Natural killer cell (primary cell): ENCODE measurements at places on chromosomes 7 and 10. TPM values are rescaled to one million over a fixed set of nuclear protein-coding genes. Genes with fewer than 3 reads are reported as not detected.

- no peak for DNase-seq
- H3K27ac ChIP-seq: no peak overlapping the region
- H3K4me3 ChIP-seq: no peak overlapping the region
- H3K4me1 ChIP-seq: no peaks in the 10 kb centered on the region
- H3K36me3 ChIP-seq: no peaks in the 10 kb centered on the region
Observed at GRCh38 chr7:67636348-67637022, 639.9 kb downstream of the TYW1 start.

DNA sequence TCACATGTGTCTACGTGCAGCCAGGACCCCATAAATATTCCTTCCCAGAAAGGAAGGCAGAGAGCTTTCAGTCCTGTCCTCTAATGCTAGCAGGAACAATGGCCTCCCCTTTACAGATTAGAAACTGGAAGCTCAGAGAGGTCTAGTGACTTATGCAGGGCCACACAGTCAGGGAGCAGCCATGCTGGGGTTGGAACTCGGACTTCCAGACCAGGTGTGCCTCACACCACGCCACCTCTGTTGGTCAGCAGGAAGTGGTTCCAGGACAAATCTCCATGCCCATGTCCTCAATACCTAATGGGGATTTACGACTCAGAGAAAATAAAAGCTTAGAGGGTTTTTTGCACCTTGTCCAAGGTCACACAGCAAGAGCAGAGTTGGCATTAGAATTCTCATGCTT lies 378.9 kb downstream of the RPS24 start:
- no peak overlapping the region for H3K4me3 ChIP-seq
- no peak for DNase-seq
- no peak overlapping the region for H3K27ac ChIP-seq

- no peak for DNase-seq
- no peaks in the 10 kb centered on the region for H3K27me3 ChIP-seq
- H3K27ac ChIP-seq: peak overlapping the region; percentile 75
- peaks cover 3% of the 10 kb centered on the region for H3K36me3 ChIP-seq
Observed at GRCh38 chr7:74173491-74173865, 678 bp upstream of the EIF4H start.

- peaks cover 17% of the 10 kb centered on the region for H3K36me3 ChIP-seq
- H3K4me3 ChIP-seq: no peak overlapping the region
- no peaks in the 10 kb centered on the region for H3K27me3 ChIP-seq
- no peak overlapping the region for H3K27ac ChIP-seq
Observed at GRCh38 chr7:102208826-102209225, 77.8 kb upstream of the SH2B2 start.

DNA sequence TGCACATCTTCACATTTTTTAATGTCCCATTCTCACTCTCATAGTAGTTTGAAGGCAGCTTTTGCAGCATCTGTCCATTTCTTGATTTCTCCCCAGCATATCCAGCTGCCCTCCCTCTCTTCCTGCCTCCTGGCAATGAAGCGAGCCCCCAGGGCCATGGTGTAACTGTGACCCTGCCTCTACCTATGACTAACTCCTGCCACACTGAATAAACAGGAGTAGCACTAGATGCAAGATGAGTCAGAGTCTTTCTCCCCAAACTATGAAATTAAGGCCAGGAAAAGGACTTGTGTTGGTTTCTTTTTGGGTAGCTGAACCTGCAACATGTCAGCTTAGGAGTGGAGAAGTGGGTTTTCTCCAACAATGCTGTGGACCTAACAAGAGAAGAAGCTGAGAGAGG lies 329.0 kb downstream of the RNLS start:
- H3K27me3 ChIP-seq: no peaks in the 10 kb centered on the region
- no peak overlapping the region for H3K27ac ChIP-seq
- no peaks in the 10 kb centered on the region for H3K36me3 ChIP-seq
- H3K4me3 ChIP-seq: no peak overlapping the region
- H3K4me1 ChIP-seq: no peaks in the 10 kb centered on the region
- no peak for DNase-seq

DNA sequence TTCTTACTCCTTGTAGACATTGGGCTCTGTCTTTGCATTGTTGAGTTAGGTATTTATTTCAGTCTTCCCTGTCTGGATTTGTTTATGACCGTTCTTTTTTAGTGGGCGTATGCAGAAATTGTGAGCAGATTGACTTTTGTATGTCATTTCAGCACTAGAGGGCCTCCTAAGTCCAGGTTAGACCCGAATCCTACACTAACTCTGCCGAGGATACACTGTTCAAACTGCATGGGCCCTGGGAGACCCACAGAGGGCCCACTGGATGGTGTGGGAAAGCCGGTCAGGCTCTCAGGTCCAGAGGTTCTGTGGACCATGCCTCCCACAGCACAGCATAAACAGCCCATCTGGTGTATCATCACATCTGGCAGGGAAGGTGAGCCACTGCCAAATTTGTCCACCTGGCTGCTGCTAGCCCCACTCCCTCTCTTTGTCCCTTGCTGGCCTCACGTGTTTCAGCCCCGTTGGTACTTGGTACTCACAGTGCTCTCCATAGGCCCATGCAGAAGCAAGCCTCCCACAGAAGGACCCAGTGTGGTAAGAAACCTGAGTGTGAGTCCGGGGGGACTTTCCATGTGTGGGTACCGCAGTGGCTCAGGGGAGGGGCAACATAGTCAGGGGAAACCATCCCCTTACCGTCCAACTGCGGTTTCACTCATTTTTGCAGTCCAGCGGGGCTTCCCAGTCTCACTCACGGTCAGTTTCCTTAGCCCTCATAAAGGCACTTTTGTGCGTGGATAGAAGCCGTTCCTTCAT lies 112.8 kb downstream of the APBB1IP start:
- no peak overlapping the region for H3K27ac ChIP-seq
- no peak for DNase-seq
- H3K36me3 ChIP-seq: peaks cover 64% of the 10 kb centered on the region
- no peaks in the 10 kb centered on the region for H3K4me1 ChIP-seq

GRCh38 chr10:50556237-50557120 lies 67.3 kb downstream of the SGMS1 start:
- H3K36me3 ChIP-seq: no peaks in the 10 kb centered on the region
- no peaks in the 10 kb centered on the region for H3K27me3 ChIP-seq
- H3K4me3 ChIP-seq: no peak overlapping the region
- H3K27ac ChIP-seq: no peak overlapping the region
- DNase-seq: no peak

GRCh38 chr10:122931088-122931906 lies 20.9 kb downstream of the FAM24A start:
- peaks cover 9% of the 10 kb centered on the region for H3K36me3 ChIP-seq
- no peaks in the 10 kb centered on the region for H3K27me3 ChIP-seq
- DNase-seq: no peak

- no peaks in the 10 kb centered on the region for H3K36me3 ChIP-seq
- no peak for DNase-seq
- no peak overlapping the region for H3K27ac ChIP-seq
- no peaks in the 10 kb centered on the region for H3K27me3 ChIP-seq
- no peak overlapping the region for H3K4me3 ChIP-seq
Observed at GRCh38 chr7:137772748-137773147, 74.0 kb downstream of the DGKI start.

Gene NUTM2B
- total RNA-seq: 2.1 TPM

Gene ZNF786
- total RNA-seq: 9.1 TPM

Gene MMRN2
- not detected for total RNA-seq

Gene ARMC3
- total RNA-seq: 0.68 TPM

Gene EVX1
- total RNA-seq: not detected

Gene NRBF2
- total RNA-seq: 21.3 TPM
